ENCODE measurements at places on chromosomes 4 and X. TPM values are rescaled to one million over a fixed set of nuclear protein-coding genes. Genes with fewer than 3 reads are reported as not detected.

GRCh38 chrX:74291577-74291963, 12.4 kb upstream of the ZCCHC13 start:
- DNase-seq: no peak

DNA sequence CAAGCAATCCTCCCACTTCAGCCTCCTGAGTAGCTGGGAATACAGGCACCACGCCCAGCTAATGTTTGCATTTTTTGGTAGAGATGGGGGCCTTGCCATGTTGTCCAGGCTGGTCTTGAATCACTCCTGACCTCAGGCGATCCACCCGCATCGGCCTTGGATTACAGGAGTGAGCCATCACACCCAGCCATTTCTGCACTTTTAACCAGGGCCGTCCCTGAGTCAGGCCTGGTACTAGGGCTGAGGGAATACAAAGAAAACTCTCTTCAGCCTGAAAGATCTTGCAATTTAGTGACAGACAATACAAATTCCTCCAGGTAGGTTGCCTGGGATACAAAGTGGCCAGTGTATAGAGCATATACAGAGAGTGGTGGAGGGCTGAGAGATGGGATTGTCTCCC, 65.8 kb downstream of the BCOR start:
- DNase-seq: no peak

DNA sequence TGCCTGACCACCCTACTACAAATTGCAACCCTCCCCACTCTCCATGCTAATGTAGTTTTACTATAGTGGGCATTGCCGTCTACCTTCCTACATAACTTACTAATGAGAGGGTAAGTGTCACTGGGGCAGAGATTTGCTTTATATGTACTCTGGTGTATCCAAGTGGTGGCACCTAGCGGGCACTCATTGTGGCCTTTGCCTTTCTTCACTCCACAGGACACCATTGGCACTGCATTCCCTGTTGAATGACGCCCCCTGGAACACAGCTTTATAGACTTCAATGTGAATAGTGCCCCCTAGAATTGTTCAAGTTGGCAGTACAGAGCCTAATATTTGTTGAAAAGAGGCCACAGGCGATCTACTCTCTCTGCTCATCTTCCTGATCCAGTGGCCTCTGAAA, 215.8 kb downstream of the MID1IP1 start:
- no peak for DNase-seq

TEX13D gene
- not detected for total RNA-seq

ZXDB gene
- total RNA-seq: 5.3 TPM

ACE2 gene
- total RNA-seq: 4.5 TPM

SPP1 gene
- 9.8 TPM for total RNA-seq

PFKFB1 gene
- total RNA-seq: not detected
